ENCODE measurements at places on chromosomes 11 and 22.

DNA sequence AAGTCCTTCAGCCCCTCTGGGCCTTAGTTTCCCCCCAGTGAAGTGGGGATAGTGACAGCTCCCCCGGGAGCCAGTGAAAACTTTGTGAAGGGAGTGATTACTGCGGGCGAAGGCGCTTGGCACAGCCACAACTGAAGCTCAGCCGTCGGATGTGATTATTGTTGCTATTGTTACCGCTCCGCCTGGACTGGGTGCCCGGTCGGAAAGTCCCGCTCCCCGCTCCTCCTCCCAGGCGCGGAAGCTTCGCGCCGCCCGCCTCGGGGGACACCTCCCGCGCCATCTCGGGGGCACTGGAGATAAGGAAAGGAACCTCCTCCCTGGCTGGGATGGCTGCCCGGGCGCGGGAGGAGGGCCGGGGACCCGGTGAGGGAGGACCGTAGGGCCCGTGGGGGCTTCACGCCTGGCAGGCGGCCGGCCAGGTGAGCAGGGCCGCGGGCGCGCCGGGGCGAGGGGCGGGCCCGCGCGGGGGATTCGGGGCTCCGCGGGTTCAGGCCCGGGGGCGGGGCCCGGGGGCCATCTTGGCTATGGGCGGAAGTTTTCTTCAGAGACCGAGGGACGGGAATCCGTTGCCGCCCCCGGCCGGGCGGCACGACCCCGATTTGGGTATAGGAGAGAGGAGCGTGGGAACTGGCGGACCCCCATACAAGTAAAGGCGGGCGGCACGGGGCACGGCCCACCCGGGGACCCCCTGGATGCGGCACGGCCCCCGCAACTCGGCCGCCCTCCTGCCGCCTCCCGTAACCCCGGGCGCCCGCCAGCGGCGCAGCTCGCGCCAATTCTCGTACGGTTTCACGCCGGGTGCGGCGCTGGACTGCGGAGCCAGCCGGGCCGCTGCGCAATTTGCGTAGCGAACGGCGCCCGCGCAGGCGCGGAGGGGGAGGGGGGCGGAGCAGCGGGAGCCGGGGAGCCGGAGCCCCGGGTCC lies at the start of gene GPR137:
GPR137 (plus strand) TSS at position 887 of the 923 bp plus-strand sequence. CDS start 677 bp downstream, outside the sequence.
- peak; percentile 86 for DNase-seq

GRCh38 chr11:101914738-101915426 lies at the start of gene CEP126:
Gene CEP126 (plus strand): TSS chr11:101915010. CDS start chr11:101915285, 275 bp downstream.
- DNase-seq = peak; percentile 84

GRCh38 chr11:30553521-30554110 lies 32.5 kb downstream of the MPPED2 start:
- no peak for DNase-seq

- no peak for DNase-seq
Measured at GRCh38 chr11:76962583-76963416, 71.4 kb upstream of the B3GNT6 start.

- no peak for DNase-seq
Measured at GRCh38 chr22:23403720-23404688, 176.1 kb downstream of the IGLL1 start.

GRCh38 chr22:27490080-27490479 lies 311.5 kb downstream of the MN1 start:
- no peak for DNase-seq

DNA sequence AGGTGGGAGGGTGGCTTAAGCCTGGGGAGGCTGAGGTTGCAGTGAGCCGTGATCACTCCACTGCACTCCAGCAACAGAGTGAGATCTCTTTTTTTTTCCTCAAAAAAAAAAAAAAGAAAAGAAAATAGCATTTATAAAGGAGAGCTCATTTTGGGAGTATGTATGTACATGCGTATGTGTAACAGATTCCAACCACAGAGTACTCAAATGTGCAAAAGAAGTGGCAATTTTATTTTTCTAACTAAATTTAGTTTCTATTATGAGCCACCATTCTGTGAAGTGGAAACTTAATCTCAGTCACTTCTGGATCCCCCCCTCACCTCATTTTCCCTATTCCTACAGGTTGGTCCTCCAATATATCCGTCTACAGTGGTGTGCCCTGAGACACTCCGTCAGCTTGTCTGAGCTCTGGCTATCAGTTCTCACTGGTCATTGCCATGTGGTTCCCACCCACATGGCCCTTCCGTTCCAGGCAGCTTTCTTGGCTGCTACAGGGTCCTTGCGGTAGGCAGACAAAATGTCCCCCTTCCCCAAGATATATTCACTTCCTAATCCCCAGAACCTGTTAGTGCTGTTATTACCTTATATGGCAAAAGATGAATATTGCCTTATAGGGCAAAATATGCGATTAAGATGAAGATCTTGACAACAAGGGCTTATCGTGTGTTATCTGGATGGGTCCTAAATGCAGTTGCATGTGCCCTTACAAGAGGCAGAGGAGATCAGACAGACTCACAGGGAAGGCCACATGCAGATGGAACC lies 35.8 kb upstream of the TSKU start:
- no peak for DNase-seq

GRCh38 chr11:87908086-87908485 lies 267.2 kb downstream of the RAB38 start:
- DNase-seq = no peak

DNA sequence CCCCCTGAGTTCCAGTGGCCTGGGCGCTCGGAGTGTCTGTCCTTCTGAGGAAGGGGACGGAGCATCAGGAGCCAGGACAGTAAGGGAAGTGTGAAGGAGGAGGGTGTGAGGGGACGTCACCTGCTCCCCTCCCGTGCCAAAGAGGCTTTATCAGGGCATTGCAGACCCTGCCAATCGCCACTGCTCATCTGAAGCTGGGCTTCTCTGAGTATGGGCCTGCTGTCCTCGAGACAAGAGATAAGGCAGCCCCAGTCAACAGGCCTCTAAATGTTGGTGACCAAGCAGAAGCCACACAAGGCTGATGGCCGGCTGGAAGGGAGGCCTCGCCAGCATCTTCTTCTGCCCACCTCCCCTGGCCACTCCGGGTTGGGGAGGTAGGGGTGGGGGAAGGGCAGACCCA lies 29.8 kb downstream of the LIF start:
- no peak for DNase-seq

DNA sequence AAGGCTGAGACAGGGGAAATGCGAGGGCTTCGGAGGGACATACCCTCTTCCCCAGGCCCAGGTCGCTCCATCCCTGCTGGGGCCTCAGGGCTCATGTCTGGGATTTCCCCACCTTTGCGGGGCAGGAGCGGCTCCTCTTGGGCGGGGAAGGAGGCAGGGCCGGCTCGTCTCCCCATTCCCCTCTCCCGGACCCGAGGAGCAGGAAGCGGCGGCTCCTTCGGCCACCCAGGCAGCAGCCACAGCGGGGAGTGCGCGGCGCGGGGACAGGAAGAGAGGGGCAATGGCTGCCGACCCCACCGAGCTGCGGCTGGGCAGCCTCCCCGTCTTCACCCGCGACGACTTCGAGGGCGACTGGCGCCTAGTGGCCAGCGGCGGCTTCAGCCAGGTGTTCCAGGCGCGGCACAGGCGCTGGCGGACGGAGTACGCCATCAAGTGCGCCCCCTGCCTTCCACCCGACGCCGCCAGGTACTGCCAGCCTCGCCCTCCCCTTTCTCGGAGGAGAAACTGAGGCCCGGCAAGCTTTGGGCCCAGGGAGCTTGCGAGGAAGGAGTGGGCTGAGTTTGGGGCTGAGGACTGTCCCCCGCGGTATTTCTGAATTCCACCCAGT lies at the start of gene ANKK1:
ANKK1 (plus strand) TSS at position 175 of the 607 bp plus-strand sequence; CDS start at position 281, 106 bp downstream.
- DNase-seq = no peak

- no peak for DNase-seq
Measured at GRCh38 chr11:9095421-9095820, 4.0 kb upstream of the SCUBE2 start.

DNA sequence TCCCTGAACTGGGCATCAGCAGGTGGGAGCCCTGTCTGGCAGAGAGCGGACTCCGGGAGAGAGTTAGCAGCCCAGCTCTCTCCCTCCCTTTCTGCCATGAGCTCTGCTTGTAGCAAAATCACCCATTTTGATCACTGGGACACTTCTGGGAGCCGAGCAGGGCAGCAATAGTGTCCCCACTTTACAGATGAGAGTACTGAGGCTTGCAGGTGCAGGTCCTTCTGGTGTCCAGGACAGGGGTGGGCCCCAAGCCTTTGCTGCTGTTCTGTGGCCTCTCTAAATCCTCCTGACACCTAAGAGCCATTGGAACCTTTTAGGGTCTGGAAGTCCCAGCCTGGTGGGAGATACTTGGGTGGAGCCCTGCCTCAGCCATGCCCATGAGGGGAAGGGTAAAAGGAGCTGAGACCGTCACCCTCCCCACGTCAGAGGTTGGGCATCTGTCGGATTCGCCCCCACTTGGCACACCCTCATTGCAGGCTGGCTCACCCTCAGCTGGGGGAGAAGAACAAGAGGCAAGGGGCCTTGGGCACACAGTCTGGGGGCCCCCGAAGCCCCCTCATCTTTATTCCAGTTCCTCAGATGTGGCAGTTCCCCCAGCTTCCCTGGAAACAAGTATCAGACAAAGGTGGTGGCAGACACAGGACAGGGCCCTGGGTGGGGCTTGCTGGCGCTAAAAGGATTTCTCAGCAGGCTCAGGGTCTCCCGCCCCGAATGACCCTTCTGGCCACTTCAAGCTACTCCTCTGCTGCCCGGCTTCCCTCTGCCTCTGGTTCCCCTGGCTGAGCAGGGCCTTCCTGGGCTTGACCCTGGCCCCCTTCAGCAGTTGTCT lies 4.5 kb downstream of the RIN1 start:
- no peak for DNase-seq

DNA sequence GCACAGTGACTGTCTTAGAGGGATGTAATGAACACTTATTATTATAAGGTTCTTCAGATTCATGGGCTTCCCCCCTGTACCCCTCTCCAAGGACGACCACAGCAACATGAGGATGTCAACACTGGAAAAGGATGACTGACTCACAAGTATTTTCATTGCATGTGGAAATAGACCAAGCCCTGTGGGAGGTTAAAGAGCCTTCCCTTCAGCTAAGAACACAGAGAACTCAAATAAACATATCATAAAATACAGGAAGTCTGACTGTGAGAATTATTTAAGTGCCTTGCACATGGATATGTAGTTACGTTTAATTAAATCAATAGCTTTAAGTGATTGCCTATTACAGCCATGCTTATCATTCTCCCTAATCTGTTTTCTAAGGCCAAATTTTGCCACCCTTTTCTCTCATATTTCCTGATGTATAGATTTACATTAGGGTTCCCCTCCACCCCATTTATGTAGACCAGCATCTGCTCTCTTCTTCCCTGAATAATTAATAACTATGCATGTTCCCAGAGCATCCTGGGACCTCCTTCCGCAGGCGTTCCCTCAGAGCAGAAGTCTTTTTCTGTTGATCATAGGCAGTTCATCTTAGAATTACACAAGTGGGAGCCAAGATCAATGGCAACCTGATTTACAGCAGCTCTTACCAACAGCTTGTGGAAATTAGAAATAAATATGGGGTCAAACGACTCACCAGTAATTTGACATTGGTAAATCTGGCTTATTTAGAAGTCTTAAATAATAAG lies 226.9 kb downstream of the OPCML start:
- DNase-seq = no peak

GRCh38 chr11:64331569-64332371 lies 8.2 kb upstream of the CCDC88B start:
- peak; percentile 87 for DNase-seq

DNA sequence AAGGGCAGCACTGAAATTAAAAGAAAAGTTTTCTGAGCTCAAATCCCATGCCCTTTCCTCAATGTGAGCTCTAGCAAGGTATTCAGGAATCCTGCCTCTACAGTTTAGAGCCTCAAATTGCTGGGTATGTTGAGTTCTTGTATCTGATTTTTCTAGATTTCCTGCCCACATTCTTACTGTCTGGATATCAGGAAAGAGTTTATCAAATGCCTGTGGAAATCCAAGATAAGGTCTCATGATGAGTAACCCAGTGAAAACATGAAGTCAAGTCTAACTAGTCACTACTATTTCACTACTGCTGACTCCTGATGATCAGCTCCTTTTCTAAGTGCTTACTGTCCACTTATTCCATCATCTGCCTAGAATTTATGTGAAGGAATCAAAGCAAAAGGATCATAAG lies 29.8 kb downstream of the LIMK2 start:
- no peak for DNase-seq

DNA sequence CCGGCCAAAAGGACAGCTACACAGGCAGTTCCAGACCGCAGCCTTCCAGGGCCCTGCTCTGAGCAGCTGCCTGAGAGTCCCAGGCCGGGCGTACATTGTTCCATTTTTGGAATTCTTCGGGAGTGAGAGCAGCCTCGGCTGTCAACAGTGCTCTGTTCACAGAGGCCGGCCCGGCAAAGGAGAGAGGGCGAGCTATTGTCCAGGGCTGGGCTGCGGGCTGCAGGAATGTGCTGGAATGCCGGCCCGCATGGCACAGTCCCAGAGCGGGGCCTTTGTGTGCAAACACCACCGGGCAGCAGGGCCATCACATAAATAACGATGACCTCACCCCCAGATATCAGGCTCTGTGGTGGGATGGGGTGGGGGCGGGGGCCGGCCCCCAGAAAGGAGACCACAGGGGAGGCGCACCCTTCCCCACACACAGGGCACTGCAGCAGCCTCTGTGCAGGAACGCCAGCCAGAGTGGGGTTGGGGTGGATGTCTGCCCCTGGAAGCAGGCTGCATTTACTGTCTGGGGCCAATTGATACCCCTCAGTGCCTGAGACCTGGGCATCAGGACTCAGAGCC lies 15.8 kb downstream of the LINC01488 start:
- peak; percentile 88 for DNase-seq

GRCh38 chr22:17501679-17502285 lies 61.5 kb upstream of the SLC25A18 start:
- DNase-seq = no peak

GRCh38 chr11:19689281-19690000 lies 23.2 kb upstream of the NAV2 start:
- DNase-seq = no peak

- no peak for DNase-seq
Measured at GRCh38 chr11:34140149-34140548, 34.7 kb downstream of the NAT10 start.

DNA sequence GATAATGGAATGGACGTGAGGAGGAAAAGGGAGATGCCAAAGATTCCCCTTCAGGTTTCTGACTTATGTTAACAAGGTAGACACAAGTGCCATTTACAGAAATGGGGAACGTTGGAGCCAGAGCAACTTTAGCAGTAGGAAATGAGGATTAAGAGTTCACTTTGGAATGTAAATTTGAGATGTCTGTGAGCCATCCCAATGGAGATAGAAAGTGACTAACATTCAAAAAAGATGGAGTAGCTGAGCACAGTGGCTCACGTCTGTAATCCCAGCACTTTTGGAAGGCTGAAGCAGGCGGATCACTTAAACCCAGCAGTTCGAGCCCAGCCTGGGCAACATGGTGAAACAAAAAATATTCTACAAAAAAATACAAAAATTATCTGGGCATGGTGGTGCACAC lies 19.9 kb downstream of the MRTFA start:
- no peak for DNase-seq

DNA sequence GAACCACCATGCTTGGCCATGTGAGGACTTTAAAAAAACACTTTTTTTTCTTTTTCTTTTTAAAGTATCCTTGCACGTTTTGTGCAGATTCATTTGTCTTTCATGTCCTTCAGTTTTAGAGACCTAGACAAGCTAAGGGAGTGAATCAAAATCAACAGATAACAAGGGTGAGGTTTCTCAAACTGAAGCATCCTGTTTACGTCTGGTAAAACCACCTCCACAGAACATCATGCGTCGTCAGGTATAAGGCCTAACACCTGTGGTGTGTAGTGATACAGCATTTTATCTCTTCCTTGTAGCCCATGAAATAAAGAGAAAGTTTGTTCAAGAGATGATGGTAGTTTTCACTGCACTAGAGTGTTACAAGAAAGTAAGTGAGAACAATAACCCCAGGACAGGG lies 26.3 kb upstream of the CSF2RB start:
- no peak for DNase-seq
